Aortic smooth muscle cell (primary cell): ENCODE measurements at places on chromosomes 16 and 17. TPM values are rescaled to one million over a fixed set of nuclear protein-coding genes. Genes with fewer than 3 reads are reported as not detected.

The TRIM72 gene
- not detected in 2 replicates for total RNA-seq

The SLC52A1 gene
- total RNA-seq = not detected in 2 replicates

The PLA2G10 gene
- total RNA-seq = not detected in 2 replicates

The DLX3 gene
- total RNA-seq = 0.26 and 0.56 TPM in 2 replicates

The RHBDF1 gene
- total RNA-seq = 112 and 122 TPM in 2 replicates
